IMR-90 (cell line): ENCODE measurements at places on chromosomes 5 and 9.

DNA sequence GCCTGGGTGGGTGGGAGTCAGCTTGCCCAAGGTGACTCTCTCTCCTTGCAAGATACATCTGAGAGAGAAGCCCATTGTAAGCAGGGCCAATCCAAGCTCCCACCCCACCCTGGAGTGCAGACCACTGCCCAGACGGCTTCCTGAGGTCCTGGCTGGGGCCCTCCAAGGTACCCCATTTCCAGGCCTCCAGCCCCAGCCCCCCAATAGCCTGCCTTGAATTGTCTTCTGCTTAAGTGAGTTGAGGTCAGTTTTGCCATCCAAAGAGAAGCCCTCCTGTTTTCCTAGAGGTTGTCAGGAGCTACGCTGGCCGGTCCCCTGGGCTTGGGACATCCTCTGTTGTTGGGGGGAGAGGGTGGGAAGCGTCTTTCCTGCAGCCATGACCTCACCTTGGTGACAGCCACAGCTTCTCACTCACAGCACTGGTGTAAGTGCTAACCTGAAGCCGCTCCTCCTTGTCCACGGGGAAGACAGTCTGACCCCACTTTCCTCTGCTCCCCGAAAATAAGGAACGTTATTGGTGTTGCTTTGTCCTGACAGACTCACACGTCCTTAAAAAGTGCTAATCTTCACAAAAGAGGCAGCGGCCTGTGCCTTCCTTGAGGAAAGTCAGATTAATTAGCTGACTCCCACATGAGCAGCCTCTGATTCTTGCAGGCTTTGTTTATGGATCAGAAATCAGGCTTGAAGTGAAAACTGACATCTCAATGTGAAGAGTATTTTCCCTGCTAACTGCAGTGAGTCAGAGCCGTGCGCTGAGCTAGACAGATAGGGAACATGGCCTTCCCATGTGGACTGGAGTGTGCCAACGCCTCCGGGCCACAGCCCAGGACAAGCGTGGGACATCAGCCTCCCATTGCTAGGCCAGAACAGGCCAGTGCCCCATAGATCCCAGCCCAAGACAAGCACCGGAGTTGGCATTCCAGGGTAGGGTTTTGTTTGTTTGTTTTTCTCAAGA is 52.3 kb downstream of the ADAMTS2 start:
- no peak for DNase-seq

GRCh38 chr5:1338196-1338490 is 6.8 kb downstream of the CLPTM1L start:
- DNase-seq = no peak

DNA sequence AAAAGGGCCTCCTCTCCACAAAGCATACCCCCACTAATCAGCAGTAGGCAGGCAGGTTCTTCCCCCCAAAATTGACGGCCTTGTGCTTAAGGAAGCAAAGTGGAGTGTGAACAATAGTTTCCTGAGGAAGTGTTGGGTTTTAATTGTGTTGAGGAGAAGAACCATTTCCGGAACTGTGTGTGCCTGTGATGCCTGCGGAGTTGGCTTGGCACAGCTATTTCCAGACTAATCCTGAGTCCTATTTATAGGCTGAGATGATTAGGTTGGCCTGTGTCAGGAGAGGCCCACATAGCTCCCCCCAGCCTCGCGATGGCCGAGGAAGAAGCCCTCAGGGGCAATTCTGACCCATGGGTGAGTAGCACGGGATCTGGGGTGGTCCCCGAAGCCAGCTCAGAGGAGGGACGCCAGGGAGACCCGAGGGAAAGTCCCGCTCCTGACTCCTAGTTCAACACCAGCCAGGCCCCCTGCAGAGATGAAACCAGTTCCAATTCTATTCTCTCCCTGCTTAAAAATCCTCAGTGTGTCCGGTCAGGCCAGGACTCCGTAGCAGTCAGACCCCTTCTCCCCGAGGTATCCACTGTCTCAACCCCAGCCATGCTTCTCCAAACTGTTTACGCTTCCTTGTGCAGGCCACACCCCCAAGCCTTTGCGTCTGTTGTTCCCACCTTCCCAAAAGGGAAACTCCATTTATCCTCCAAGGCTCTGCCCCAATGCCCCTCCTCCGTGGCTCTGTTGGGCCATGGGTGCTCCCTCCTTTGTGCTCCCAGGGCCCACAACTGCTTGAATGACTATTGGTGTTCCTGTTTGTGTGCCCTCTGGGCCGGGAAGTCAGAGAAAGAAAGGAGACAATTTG is 18.1 kb downstream of the GSN start:
- peak; percentile 56 for DNase-seq

- DNase-seq = peak; percentile 85
These were observed 5.1 kb upstream of the ORM1 start for GRCh38 chr9:114317665-114318357.

- no peak for DNase-seq
These were observed 218.2 kb downstream of the ARHGEF28 start for GRCh38 chr5:73844165-73844564.

DNA sequence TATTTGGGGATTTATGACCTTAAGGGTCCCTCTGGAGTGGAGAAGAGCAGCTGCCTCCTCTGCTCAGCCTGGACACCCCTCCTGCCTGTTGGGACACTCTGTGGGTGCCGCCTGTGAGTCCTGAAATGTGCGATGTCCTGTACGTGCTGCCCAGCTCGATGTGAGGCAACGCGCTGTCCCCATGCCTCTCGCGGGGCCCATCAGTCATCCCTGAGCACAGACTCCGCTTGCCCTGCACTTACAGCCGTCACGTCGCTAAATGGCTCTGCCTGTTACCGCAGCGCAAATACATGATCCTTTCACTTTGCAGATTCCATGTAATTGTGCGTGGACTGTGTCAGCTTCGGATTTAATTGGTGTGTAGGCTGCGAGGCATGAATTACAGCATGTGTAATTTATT is 27.1 kb downstream of the IRX4 start:
- no peak for DNase-seq

DNA sequence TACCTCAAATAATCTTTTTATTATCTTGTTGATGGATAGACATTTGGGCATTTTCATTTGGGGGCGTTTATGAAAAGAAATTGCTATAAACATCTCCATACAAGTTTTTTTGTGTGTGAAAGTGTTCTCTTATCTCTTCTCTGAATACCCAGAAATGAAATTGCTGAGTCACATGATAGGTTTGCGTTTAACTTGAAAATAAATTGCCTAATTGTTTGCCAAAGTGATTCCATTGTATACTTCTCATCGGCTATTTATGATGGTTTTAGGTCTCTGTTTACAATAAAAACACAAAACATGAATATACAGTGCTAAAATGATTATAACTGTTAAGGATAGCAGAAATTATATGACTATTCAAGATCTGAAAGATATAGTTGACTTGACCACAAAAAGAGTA is 361.7 kb downstream of the TAF11L14 start:
- no peak for DNase-seq

GRCh38 chr5:140246378-140247122 is 56.4 kb downstream of the PFDN1 start:
- peak; percentile 84 for DNase-seq

DNA sequence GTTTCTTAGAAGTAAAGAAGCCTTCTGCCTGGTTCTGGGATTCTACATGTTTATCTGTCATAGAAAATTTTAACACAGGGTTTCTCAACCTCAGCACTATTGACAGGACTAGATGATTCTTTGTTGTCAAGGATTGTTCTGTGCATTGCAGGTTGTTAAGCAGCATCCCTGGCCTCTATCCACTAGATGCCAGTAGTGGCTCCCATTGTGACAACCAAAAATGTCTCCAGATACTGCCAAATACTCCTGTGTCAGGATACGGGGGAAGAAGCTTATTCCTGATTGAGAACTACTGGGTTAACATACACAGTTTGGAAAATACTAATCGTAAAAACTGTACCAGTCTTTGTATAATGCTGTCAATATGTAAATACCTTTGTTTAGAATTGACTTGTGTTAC is 167.1 kb downstream of the NIPBL start:
- DNase-seq = no peak

DNA sequence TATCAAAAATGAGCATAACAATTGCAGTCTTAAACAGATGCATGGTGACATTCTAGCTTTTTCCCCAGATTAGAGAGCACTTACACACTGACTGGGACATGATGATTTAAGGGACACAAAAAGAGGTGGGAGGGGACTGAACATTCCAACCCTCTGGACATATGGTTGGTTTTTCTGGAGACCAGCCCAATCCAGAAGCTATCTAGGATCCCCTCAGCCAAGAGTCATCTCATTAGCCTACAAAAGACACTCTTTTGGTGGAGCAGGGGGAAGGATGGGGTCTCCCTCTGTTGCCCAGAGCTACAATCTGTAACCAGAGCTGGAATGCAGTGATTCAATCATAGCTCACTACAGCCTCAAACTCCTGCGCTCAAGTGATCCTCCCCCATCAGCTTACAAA is 97.3 kb upstream of the IQGAP2 start:
- DNase-seq = no peak

DNA sequence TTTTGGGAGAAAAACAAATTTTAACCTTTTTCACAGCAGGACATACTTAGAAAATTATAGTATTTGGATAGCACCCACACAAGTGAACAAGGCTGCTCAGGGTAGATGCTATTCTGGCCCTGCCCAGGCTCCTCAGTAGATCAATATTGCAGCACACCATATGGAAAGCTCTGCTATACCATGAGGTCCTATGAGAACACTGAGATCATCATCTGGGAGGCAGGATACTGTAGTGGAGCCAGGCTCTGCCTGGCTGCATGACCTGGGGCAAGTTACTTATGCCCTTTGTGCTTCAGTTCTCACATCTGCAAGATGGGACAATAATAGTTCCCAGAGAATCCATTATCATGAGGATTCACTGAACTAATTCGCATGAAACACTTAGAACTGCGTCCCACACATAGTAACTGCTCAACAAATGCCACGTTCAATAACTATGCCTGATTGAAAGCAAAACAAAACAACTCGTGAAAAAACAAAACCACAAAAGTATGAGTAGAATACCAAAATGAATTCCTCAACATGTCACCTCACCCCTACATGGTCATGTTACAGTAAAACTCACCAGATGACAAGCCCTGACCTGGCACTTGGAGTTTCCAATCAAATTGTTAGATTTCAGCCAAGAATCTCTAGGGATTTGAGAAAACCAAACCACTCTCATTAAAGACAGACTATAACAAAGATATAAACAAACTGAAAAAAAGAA is 31.9 kb downstream of the ARSB start:
- DNase-seq = peak; percentile 19

DNA sequence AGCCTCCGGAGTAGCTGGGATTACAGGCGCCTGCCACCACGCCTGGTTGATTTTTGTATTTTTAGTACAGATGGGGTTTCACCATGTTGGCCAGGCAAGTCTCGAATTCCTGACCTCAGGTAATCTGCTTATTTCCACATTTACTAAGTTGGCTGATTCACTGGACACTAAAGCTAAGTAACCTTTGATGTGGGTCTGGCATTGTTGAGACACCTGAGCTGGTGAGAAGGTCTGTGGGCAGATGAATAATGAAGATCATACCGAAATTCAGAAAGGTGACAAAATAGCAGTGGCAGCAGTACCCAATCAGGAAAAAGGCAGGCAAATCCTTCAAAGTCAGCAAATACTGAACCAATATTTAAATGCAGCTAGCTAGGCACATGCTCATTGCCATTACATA is 210.6 kb upstream of the ZNF608 start:
- DNase-seq = no peak

- DNase-seq = peak; percentile 36
These were observed 31.8 kb downstream of the SPATA31C2 start for GRCh38 chr9:88106492-88106891.

DNA sequence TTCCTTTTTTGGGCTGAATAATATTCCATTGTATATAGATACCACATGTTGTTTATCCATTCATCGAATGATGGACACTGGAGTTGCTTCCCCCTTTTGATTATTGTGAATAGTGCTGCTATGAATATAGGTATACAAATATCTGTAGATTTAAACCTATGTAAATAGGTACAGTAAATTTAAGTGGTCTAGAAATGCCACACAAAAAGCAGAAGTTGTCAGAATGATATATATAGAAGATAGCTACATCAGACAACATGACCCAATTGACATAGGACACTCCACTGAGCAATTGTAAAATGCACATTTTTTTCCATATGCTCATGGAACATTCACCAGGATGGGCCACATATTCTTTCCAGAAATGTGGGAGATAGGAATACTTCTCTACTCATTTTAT is 77.6 kb downstream of the SMIM15 start:
- no peak for DNase-seq

- no peak for DNase-seq
These were observed 22.6 kb downstream of the SGTB start for GRCh38 chr5:65699338-65699737.

DNA sequence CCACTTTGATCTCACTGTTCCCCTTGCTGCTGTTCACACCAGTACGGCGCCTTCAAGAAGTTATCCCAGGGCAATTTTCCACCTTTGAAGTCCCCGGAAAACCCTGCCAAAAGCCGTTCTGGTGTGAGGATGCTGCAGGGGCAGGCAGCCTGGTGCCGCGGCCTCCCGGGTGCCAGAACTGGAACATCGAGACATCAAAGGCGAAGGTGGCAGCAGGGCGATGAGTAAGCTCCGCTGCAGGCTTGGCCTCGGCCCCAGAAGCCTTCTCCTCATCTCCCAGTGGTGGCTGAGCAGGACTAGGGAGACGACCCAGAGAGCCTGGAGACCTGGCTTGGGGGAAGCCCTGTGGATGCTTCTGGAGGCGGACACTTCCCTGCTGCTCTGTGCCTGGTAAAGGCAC is 115.3 kb upstream of the MSX2 start:
- DNase-seq = no peak

GRCh38 chr5:62432621-62433064 is 20.1 kb downstream of the IPO11 start:
- DNase-seq = no peak

DNA sequence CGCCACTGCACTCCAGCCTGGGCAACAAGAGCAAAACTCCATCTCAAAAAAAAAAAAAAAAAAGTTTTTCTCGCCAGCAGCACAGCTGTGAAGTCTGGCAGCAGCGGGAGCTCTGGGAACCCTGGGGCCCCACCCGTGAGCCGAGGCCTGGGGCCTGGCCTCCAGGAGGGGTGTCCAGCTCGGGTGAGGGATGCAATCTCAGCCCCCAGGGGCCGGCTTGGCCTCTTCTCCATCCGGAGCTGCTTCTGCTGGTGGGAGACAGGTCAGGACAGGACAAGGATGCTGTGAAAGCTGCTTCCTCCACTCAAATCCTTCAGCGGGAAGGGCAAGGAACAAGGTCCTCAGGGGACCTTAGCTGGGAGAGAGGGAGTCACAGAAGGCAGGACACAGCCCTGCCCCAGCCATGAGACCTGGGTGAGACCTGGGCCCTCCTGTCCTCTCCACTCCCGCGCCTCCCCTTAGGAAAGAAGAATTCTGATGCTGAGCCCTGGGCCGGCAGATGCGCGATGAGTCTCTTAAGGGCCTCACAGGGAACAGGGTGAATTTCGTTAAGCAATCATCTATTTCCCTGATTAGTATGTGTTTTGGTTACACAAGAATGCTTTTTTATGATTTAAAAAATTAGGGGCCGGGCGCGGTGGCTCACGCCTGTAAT is 30.6 kb downstream of the PLPP7 start:
- DNase-seq = no peak
